ENCODE measurements at places on chromosomes 5 and 9. TPM values are rescaled to one million over a fixed set of nuclear protein-coding genes. Genes with fewer than 3 reads are reported as not detected.

DNA sequence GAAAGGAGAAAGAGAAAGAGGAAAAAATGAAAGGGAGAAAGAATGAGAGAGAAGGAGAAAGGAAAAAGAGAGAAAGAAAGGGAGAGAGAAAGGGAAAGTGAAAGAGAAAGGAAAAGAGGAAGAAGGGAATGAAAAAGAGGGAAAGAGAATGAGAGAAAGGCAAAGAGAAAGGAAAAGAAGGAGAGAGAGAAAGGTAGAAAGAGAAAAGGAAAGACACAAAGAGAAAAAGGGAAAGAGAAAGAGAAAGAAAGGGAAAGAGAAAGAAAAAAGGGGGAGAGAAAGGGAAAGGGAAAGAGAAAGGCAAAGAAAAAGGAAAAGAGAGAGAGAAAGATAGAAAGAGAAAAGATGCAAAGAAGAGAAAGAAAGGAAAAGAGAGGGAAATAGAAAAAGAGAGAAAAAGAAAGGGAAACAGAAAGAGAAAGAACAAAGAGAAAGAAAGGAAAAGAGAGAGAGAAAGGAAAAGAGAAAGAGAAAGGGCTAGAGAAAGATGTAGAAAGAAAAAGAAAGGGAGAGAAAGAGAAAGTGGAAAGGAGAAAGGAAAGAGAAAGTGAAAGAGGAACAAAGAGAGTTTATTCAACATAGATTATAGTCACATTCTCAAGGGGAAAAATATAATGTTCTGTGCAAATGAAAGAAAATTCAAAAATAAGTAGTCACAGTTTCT, 165.2 kb downstream of the TMEM38B start:
- H3K4me3 ChIP-seq = no peak overlapping the region
- H3K4me1 ChIP-seq = no peaks in the 10 kb centered on the region
- no peak for DNase-seq
- no peaks in the 10 kb centered on the region for H3K27me3 ChIP-seq
- H3K36me3 ChIP-seq = no peaks in the 10 kb centered on the region

GRCh38 chr9:73370053-73370452, 218.4 kb downstream of the ANXA1 start:
- H3K4me3 ChIP-seq = no peak overlapping the region
- DNase-seq = no peak
- H3K27me3 ChIP-seq = no peaks in the 10 kb centered on the region
- no peak overlapping the region for H3K27ac ChIP-seq

DNA sequence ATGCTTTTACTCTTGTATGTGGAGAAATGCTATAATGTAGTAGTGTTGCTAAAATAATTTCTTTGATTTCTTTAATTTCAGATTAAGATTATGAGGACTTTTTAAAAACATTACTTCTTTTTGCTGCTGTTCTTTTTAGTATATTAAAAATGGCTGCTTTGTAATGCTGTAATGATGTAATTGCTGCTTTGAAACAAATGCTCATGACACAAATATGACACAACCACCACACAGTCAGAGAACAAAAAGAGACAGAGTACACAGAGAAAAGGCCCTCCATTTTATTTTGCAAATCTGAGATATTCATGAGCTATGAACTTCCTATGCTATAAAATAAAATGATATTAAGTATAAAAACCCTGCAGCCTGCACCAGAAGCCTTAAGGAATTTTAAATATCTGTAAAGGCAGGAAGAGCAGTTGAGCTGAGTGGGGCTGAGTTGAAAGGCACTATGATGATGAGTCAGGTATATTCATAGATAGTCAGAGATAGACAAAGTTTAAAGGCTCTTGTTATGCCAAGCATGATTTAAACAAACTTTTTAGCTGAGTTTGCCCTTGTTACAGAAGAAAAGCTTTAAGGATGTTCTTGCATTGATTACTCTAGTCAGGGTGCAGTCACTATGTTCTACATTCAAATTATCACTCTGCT, 5.1 kb upstream of the POU5F2 start:
- H3K36me3 ChIP-seq = no peaks in the 10 kb centered on the region
- H3K4me3 ChIP-seq = no peak overlapping the region
- H3K27me3 ChIP-seq = no peaks in the 10 kb centered on the region
- no peaks in the 10 kb centered on the region for H3K4me1 ChIP-seq
- H3K27ac ChIP-seq = no peak overlapping the region
- DNase-seq = no peak

GRCh38 chr5:11248966-11249365, 487.9 kb upstream of the DAP start:
- H3K27ac ChIP-seq = no peak overlapping the region
- H3K27me3 ChIP-seq = no peaks in the 10 kb centered on the region
- no peaks in the 10 kb centered on the region for H3K4me1 ChIP-seq

The LHX3 gene
- total RNA-seq = not detected

The CER1 gene
- total RNA-seq = not detected

DNA sequence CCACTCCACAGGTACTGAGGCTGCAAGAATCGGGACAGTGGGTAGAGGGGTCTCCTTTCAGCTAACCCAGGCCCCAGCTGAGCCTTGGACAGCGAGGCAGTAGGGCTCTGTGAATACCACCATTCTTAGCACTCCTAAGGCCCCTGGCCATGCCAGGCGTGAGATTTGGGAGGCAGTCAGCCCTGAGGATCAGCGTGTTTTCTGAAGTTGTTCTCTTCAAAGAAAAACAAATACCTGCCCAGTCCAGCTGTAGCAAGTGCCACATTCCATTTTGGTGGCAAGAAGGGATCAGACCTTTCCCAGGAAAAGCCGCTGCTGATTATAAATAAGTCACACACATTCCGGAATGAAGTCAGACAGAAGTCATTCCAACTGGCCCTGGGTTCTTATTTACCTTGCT, 47.8 kb downstream of the RALGPS1 start:
- no peak for DNase-seq
- H3K4me3 ChIP-seq = no peak overlapping the region
- no peaks in the 10 kb centered on the region for H3K27me3 ChIP-seq
- H3K36me3 ChIP-seq = no peaks in the 10 kb centered on the region

- no peak overlapping the region for H3K27ac ChIP-seq
- H3K36me3 ChIP-seq = no peaks in the 10 kb centered on the region
- H3K4me1 ChIP-seq = no peaks in the 10 kb centered on the region
- no peak for DNase-seq
These were observed 22.3 kb upstream of the DAB2 start for GRCh38 chr5:39447059-39447458.

- DNase-seq = no peak
- peaks cover 9% of the 10 kb centered on the region for H3K36me3 ChIP-seq
- no peaks in the 10 kb centered on the region for H3K27me3 ChIP-seq
- no peaks in the 10 kb centered on the region for H3K4me1 ChIP-seq
These were observed 45.4 kb upstream of the TDRD7 start for GRCh38 chr9:97366476-97366875.

DNA sequence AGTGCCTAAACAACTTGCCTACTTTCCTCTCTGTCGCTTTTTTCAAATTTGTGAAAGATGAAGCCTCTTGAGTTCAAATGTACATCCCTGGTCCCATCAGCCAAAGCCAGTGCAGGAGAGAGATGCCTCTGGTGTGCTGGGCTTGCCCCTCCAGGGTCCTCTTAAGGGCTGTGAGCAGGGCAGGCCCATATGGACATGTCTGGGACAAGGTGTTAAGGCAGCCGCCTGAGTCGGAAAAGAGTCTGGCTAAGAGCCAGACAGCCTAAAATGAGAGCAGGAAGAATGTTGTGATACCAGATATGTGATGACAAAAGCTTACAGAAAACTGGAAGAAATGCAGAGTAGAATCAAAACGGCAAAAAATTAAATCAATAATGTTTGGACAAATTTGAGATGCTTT, 72.5 kb downstream of the APTX start:
- H3K4me3 ChIP-seq = no peak overlapping the region
- no peak overlapping the region for H3K27ac ChIP-seq
- no peak for DNase-seq
- H3K4me1 ChIP-seq = peaks cover 10% of the 10 kb centered on the region

DNA sequence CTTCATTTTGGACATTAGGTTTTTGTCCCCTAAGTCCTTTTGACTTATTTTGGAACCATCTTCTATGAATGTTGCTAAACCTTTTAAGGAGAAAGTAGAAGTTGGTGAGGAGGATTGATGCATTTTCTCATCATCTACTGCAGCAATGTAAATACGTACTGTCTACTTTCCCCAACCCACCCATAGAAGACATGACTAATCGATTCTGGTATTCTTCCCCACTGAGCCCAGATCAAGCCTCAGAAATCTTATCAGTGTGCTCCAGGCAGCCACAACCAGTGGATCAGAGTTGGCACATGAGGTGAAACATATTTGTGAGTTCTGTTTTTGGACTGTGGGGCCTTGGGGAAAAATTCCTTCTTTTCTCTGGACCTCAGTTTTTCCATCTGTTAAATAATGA, 57.7 kb downstream of the FGF18 start:
- no peak overlapping the region for H3K4me3 ChIP-seq
- no peaks in the 10 kb centered on the region for H3K27me3 ChIP-seq
- H3K36me3 ChIP-seq = no peaks in the 10 kb centered on the region
- no peaks in the 10 kb centered on the region for H3K4me1 ChIP-seq

DNA sequence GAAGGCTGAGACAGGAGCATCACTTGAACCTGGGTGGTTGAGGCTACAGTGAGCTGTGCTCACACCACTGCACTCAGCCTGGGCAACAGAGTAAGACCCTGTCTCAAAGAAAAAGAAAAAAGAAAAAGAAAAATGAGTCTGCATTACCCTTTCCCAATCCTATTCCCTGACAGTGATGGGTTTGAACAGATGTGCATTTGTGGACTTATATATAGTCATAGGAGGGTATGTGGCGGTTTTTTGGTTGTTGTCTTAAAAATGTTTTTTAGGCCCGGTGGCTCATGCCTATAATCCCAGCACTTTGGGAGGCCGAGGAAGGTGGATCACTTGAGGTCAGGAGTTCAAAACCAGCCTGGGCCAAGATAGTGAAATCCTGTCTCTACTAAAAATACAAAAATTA, 13.4 kb downstream of the HDHD3 start:
- H3K27ac ChIP-seq = no peak overlapping the region
- no peaks in the 10 kb centered on the region for H3K36me3 ChIP-seq
- DNase-seq = no peak
- no peaks in the 10 kb centered on the region for H3K27me3 ChIP-seq

All from right atrium auricular region (tissue), 2 donors.